Activated T-helper 2 cell treated with anti-CD3 and anti-CD28 coated beads, Interferon-gamma antibody, Interleukin-2, Interleukin-4, amounts not matched to agents 10 μg/mL and 5 μg/mL and 100 μg/mL, durations not matched to agents 14 hours and 24 hours and 36 hours (primary cell): ENCODE measurements at places on chromosomes 2 and 18. TPM values are rescaled to one million over a fixed set of nuclear protein-coding genes. Genes with fewer than 3 reads are reported as not detected.

GRCh38 chr2:9375857-9376428 is 47.4 kb downstream of the ITGB1BP1 start:
- DNase-seq: no peak

- no peak for DNase-seq
Measured at GRCh38 chr2:198371921-198372543, 567.6 kb downstream of the PLCL1 start.

DNA sequence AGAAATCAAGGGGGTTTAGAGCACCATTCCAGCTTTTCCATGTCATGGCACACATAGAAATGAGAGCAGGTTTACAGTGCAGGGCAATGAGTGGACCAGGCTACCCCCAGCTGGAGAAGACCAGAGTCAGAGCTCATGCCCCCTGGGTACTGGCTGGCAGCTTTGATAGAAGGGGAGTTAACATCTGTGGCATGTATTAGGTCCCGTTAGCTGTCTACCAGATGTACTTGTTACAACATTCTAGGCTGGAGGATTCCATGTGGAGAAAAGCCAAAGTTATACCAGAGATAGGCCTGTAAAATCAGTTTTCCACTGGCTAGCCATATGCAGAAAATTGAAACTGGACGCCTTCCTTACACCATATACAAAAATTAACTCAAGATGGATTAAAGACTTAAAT is 109.2 kb downstream of the CCDC85A start:
- no peak for DNase-seq

The FSHR gene
- not detected in 2 replicates for total RNA-seq

The LAMA1 gene
- not detected in 2 replicates for total RNA-seq
